Heart right ventricle (tissue), 16 donors: ENCODE measurements at places on chromosomes 3 and 15. TPM values are rescaled to one million over a fixed set of nuclear protein-coding genes. Genes with fewer than 3 reads are reported as not detected.

AP4E1 gene
- polyA plus RNA-seq = 3.4 TPM

- no peak for DNase-seq
Measured at GRCh38 chr3:120775411-120775810, 32.9 kb downstream of the GTF2E1 start.

- no peak for DNase-seq
Measured at GRCh38 chr3:851098-851790, 241.6 kb upstream of the CNTN6 start.

DNA sequence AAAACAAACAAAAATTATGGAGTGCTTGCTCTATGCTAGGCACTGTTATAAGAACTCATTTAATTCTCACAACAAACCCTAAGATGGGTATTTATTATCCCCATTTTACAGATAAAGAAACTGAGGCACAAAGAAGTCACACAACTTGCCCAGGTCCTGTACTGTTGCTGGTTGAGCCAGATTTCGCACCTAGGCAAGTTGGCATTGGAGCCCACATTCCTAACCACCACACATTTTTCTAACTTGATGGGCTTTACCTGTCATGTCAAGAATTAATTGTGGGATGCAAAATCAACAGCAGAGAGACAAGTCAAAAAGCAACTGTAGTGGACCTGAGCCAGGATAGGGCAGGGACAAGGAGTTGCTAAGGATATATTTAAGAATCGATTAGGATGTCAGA is 47.9 kb upstream of the VILL start:
- no peak for DNase-seq

- DNase-seq = no peak
Measured at GRCh38 chr3:19934098-19934566, at the start of gene EFHB. Gene EFHB (minus strand): TSS chr3:19934217. CDS start chr3:19934018, 199 bp downstream.

GRCh38 chr3:153621953-153622352 is 459.9 kb downstream of the RAP2B start:
- no peak for DNase-seq

DNA sequence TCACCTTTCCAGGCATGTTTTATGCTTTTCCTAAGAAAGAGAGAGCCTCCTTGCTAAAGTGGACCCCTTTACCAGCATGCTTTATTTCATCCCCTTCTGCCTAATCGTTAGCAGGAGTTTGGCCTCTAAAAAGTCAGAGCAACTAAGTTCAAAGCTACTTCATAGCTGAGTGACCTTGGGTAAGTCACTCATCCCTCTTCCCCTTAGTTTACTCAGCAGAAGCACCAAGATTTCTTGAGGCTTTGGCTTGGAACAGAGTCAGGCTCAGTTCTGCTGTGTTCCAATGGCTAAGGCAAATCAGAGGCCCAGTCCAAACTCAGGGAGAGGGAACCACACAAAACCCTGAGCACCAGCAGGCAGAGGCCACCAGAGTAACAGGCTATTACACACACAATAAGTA is 254.9 kb downstream of the TJP1 start:
- DNase-seq = no peak

DNA sequence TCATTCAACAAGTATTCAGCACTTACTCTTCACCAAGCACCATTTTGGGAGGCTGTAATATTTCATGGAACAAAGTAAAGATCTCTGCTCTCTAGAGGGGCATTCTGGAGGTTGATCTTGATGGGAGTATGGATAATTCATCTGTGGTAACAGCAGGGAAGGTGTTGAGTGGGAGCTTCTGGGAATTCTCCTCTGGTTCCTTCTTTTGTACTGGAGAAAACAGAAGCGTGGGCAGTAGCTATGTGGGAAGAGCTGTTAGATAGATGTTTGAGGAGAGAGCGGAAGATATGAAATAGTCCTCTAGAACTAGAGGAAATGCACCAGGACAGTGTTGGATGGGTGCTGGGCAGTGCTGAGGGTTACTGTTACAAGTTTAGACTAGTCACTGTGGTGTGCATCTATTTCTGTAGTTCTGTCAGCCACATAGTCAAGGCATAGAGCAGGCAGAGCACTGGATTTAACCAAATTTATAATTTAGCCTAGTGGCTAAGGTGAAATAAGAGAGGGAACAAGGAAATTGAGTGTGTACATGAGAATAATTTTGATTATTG is 9.6 kb downstream of the NMD3 start:
- no peak for DNase-seq

DNA sequence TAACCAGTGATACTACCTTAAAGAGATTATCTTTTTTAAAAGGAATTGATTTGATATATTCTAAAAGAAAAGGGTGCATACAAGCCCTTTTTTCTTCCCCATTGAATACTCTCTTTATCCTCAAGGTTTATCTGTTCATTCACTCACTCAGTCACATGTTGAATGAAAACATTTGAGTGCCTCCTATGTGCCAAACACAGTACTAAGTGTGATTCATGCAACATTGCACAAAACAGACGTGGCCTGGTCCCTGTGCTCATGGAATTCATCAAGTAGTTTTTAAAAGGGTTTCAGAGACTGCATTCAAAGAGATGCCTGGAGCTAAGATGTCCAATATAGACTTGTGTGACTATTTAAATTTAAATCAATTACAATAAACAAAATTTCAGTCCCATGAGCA is 462.2 kb upstream of the MDFIC2 start:
- no peak for DNase-seq
